ENCODE measurements at places on chromosomes 7 and 10. TPM values are rescaled to one million over a fixed set of nuclear protein-coding genes. Genes with fewer than 3 reads are reported as not detected.

DNA sequence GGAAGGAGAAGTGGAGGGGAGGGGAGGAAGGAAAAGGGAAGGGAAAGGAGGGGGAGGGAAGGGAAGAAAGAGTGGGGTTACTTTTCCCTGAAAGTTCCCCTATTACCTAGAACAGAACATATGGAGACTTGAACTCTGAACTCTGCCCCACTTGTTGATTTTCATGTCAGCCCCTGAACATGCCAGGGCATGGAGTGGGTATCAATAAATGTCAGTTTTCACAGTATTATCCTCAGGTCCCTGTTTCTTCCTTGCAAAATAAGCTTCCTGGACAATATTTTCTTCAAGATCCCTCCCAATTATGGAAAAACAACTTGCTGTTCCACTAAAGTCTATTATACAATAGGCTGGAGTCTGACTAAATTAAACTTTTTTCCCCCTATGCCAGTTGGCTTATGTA, 46.9 kb upstream of the LYZL1 start:
- no peak for DNase-seq

DNA sequence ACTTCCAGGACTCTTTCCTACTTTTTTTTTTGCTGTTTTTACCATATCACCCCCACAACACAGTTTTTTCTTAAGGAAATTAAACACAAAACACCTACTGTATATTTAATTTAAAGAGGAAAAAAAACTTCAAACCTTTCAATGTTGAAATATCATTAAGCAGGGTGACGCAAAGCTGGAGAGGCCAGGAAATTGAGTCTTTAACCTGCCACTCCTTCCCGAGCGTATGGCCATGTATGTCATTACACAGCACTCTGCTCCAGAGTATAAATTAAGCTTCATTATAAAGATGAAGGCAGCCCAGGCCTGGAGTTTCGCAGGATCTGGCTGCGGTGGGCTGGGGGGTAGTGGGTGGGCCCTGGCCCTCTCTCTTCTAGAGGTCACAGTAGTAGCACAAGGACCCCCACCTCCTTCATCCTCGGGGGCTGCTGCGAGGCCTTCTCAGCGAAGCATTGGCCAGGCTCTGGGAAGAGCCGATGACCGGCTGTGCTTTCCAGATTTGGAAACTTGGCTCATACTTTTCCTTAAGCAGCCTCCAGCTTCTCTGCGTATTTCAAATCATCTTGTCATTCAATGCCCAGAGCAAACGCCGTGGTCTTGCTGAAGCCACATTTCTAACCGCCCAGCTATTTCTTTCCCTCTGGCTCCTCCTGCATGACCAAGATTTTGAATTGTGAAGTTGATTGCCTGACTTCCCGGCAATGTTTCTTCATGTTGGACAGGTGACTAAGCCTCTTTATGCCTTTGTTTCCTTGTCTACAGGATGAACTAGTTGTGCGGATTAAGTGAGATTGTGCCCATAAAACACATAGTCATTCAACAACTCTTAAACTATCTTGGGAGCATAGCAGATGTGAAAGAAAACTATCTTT, 765.1 kb downstream of the SUGCT start:
- DNase-seq: no peak

DNA sequence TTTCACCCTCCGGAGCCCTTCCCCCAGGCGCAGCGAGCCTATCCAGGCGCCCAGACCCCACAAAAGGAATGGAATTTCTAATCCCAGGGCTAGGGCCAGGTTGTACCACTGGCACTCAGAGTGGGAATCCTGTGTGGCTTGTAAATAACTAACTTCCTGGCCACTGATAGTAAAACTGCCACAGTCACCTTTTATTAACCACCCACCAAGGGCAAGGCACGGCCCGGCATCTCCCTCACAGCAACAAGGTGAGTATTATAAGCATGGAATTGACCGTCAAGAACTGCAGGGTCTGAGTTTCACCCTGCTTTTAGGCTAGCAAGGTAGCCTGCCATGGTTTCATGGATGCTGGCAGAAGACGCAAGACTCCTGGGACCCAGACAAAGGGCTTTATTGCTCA, 51.1 kb downstream of the SPOCK2 start:
- DNase-seq: no peak

GRCh38 chr7:50119815-50120637, 27.0 kb upstream of the ZPBP start:
- peak; percentile 41 for DNase-seq

DNA sequence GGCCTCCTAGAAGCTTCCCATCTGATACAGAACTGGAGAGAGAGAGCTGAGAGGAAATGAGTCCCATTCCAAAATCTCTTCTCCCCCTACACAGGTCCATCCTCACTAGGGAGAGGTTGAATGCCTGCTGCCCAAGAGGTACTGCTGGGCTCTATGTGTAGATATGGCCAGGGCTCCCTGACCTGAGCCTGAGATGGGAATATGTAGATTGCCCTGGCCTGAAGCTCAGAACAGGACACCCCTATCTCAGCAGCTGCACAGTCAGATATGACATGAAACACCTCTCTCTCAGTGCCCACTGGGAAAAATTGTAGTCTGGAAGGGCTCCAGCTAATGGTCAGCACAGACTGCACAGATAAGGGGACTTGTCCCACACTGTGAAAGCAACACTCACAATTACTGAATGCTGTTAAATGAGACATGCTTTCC, 3.1 kb upstream of the IFIT1B start:
- no peak for DNase-seq

GRCh38 chr7:28685644-28686417, 272.3 kb downstream of the TRIL start:
- peak; percentile 53 for DNase-seq

DNA sequence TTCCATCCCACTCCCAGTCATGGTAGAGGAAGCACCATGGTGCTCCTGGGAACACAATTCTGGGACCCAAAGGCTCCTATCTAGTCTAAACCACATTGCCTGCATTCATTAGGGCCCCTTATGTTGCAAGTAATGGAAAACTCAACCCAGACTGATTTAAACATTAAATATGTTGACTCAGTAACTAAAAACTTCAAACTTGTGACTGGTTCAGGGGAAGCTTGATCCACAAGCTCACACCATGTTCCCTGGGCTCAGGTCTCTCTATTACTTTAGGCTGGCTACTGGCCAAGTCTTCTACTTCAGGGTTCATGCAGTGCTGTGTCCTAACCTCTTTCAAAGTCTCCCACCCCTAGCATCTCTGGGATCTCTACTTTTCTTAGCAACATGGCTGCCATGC, 13.1 kb downstream of the WNT16 start:
- no peak for DNase-seq

GRCh38 chr7:157840914-157841772, 504.3 kb downstream of the DNAJB6 start:
- DNase-seq: no peak

- DNase-seq: no peak
These were observed 225.2 kb upstream of the FZD1 start for GRCh38 chr7:91039033-91039432.

DNA sequence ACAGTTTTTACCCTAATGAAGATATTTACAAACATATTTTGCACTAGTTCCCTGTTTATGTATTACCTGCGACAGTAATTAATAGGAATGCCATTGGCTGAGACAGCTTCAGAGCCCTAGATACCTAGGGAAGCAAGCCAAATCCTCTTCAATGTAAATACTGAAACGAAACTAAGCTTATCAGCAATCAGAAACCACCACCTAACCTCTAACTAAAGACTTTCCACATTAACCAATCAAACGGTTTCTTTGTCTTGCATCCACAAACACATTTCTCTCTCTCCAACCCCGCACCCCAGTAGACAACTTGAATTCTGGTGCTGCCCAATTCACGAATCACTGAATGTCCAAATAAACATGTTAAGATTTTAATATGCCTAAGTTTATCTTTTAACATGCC, 474.4 kb upstream of the C7orf33 start:
- no peak for DNase-seq

DNA sequence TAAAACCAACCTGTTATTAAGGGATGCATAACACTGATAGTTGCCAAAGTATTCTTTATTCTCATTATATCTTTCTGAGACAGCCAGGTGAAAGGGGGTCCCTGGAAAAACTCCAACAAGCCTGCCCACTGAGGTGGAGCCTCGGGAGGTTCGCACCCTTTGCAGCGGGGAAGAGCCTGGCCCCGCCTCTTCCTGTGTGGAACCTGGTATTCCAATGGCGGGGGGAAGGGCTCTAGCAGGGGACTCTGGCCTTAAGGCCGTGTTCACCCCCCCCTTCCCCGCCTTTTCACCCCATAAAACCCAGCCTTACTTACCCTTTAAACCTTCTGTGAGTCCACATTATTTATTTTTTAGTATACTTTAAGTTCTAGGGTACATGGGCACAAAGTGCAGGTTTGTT, 62.4 kb upstream of the PDK4 start:
- no peak for DNase-seq

- no peak for DNase-seq
These were observed 3.4 kb upstream of the MLLT10 start for GRCh38 chr10:21530641-21531040.

DNA sequence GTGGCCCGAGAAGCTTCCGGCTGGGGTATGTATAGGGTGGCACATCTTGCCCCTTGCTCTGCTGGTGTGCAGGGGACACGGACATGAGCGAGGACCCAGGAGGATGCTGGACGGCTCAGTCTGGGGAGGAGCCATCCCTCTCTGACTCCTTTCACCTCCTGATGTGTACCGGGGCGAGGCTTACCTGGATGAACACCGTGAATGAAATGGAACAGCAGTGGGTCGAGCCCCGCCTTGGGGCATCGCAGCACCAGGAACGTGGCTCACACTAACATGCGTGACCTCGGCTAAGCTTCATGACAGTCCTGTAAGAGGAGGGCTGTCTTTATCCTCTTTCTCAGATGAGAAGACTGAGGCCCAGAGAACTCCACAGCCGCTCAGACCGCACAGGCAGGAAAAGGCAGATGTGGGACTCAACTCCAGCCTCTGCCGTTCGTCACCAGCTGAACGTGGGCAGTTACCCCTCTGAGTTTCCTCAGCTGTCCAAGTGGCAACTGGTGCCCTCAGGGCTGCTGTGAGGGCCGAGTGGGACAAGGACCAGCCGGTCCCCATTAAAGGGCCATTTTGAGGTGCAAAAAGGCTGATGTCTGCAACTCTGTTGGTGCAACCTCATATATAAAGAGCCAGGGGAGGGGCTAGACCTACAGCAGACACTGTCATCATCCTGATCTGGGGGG, 54.5 kb downstream of the INSIG1 start:
- no peak for DNase-seq

DNA sequence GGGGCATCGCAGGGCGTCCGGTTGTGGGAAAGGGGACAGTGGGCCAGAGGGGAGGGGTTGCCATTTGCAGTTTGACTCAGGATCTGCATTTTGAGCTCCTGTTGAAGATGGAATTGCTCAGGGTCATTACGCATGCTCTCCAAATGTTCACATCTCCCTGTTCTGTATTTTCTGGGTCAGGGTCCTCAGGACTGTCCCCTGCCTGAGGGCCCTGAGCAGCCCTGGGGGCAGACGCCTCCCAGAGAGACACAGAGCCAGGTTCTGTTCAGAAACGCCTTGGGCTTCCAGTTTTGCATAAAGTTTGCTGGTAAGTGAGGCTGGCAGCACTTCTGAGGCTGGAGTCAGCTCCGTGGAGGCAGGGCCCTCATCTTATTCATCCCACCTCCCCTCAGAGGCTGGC, 34.1 kb upstream of the NUB1 start:
- DNase-seq: no peak

DNA sequence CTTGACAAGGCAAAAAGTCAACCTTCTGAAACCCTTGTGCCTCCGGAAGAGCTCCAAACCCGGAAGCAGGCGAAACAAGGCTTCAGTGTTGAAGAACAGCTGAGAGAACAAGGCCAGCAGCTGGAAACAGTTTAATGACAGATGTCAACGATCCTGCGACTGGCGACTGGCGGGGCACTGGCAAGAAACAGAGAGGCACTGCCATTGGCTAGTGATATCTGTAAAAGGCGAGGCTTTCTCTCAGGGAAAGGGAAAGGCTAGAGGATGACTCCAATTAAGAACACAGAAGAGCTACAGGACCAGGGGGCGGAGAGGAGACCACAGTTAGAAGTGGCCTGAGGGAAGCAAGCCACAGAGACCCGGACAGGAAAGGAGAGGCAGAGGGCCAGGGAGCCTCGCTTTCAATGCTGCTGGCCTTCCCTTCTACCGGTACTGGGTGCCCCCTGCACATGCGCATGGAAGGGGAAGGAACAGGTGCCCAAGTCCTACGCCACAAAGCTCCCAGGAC, 19.4 kb downstream of the ITGB1 start:
- no peak for DNase-seq

GRCh38 chr7:98217623-98218582, 6.7 kb downstream of the BHLHA15 start:
- DNase-seq: peak; percentile 32

Gene RUFY2
- 42.4 TPM for total RNA-seq

Gene BICC1
- 118 TPM for total RNA-seq

Gene ACBD7
- 9.7 TPM for total RNA-seq

Gene AGR2
- 343 TPM for total RNA-seq

Gene CYP2W1
- total RNA-seq: 24.0 TPM

Gene OPN4
- not detected for total RNA-seq

Gene ACTR1A
- 65.9 TPM for total RNA-seq

Gene CHAT
- 0.18 TPM for total RNA-seq

Gene FAM180A
- total RNA-seq: not detected

Gene EMX2
- 4.9 TPM for total RNA-seq

All from Caco-2 (cell line).